ENCODE measurements at places on chromosomes 13 and 19.

DNA sequence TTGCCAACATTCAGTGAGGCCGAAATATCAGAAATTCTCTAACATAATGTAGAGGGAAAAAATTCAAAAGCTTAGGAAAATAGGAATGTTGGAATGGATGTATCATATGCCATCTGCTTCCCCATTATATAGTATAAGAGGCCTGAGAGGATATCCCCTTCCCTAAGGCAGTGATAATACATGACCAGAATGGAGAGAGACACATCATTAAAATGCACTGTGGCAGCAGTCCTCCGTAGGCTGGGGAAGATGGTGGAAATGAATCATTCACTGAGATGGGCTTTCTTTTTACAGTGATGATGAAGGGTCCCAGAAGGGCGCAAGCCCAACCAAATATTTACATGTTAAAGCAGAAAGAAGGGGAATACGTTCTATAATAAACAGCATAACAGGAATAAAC lies 799.1 kb upstream of the SPRY2 start:
- DNase-seq, result no peak

DNA sequence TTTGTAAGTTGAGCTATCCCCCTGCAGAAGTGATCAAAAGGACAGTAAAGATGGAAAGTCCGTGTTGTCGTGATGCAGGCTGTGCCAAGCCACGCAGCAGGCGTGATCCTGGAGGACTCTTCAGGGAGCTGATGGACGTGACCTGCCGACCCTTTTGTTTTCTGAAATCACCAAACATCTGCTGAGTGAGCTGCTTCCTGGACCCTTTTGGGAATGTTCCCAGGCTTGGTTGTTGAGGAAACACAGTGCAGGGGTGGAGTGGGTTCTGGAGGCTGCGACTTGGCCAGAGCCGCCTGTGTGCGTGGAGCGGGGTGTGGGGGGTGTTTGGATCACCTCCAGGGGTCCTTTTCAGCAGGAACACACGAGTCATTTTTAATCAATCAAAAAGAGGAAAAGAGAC lies 15.4 kb upstream of the CPAMD8 start:
- no peak for DNase-seq

DNA sequence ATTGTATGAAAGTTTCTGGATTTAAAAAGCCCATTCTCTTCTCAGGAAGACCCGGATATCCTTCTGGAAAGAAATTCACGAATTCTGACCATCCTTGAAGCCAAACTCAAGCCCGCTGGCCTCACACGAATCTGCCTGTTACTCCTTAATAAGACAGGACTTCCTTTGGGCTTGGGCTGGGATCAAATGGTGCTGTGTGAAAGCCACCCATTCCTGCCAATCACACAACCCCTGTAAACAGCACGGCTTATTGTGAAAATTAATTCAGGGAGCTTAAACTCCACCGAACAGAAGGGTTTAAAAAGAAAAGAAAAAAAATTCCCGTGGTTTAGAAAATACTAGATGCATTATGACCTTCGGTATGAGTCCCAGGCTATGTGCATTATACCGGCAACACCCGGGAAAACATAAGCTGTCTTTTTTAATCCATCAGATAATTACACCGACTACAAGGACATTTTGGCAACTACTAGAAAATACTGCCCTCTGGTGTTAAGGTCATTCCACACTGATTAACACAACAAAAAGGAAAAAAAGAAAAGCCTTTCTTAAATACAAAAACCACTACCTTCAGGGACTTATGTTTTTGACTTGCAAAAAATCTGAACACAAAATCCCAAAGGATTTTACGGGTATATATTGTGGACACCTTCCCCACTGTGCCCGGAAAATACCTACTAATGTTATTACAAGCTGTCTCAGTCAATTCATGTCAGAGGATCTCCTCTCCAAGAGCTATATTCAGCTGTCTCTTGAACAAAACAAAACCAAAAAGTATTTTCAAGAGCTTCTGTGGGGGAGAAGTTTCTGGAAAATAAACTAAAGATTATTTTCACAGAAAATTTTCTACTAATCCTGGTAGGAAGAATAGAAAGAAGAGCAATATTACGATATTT lies 76.0 kb upstream of the LSM14A start:
- DNase-seq, result no peak

DNA sequence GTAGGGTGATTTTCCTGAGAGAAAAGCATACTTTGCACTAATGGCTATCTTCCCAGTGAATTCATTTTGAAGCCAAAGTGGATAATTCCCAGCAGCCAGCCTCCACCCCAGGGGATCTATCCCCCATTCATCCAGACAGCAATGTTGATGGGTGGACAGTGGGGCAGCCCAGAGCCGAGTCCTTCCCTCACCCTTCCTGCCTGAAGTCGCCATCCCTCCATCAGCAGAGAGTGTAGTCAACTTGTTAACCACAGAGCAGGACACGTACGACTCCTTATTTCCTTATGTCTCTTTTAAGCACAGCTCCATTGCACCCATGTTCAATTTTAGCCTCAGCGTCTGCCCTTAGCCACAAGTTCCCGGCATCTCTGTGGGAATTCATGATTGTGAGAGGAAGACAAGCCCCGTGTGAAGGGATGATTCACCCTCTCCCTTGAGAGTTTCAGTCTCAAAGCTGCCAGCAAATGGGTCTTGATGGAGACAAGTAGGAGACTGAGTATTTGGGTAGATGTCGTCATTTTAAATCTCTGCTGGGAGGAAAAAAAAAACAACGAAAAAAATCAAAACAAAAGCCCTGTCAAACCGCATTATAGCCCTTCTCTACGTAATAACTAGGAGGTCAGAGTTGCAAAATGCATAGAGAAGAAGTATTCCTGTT lies 58.3 kb upstream of the MEDAG start:
- no peak for DNase-seq

DNA sequence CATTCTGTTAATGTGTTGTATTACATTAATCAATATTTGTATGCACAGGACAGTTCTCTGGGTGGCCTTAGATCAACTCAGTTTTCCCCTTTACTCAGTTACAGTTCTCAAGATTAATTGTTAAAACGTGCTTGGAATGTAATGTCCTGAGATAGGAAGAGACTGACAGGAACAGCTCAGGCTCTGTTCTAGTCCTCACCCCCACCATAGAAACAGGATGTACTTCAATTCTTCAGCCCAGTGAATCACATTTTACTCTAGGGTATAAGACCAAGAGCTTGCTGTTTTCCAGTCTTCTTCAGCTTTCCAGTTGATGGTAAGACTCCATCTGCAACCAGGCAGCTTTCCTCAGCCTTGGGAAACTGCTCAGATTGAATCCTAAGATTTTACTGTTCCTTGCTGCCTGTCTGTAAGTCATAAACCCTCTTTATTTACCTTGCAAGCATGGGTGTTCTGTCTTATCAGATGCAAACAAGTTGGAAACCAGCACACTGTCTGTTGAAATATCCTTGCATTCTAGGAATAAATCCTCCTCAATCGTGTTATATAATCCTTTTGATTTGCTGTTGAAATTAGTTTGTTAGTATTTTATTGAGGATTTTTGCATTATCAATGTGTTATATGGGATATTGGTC lies 836.9 kb upstream of the PCDH9 start:
- no peak for DNase-seq

- DNase-seq, result no peak
Observed at GRCh38 chr19:51712461-51713081, 11.2 kb downstream of the HAS1 start.

GRCh38 chr19:850221-850978 lies 1.7 kb upstream of the ELANE start:
- DNase-seq, result no peak

DNA sequence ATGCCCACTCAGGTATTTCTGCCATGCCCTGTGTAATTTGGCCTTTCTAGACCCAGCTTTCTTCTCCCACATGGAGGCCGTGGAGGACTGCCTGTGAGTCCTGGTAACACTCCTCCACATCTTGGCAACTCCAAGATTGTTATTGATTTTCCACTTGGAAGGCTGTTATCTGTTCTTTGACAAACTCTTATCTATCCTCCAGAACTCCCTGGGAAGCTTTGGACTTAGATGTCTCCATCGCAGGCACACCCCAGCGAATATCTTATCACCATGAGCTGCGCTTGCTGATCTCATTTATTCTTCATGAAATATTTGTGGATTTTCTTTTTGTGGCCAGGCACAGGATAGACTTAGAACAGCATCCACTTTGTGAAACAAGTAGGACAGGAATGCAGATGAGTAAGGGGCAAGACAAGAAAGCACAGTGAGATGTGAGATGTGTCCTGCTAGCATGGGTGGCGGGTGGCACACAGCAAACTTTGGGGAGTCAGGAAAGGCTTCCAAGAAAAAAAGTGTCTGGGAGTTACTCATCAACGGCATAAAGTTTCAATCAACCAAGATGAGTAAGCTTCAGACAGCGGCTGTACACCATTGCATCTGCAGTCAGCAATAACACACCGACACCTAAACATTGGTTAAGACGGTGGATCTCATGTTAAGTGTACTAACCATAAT lies 84.5 kb upstream of the IRS2 start:
- DNase-seq, result no peak

- no peak for DNase-seq
Observed at GRCh38 chr13:27168906-27169657, 2.5 kb downstream of the USP12 start.

DNA sequence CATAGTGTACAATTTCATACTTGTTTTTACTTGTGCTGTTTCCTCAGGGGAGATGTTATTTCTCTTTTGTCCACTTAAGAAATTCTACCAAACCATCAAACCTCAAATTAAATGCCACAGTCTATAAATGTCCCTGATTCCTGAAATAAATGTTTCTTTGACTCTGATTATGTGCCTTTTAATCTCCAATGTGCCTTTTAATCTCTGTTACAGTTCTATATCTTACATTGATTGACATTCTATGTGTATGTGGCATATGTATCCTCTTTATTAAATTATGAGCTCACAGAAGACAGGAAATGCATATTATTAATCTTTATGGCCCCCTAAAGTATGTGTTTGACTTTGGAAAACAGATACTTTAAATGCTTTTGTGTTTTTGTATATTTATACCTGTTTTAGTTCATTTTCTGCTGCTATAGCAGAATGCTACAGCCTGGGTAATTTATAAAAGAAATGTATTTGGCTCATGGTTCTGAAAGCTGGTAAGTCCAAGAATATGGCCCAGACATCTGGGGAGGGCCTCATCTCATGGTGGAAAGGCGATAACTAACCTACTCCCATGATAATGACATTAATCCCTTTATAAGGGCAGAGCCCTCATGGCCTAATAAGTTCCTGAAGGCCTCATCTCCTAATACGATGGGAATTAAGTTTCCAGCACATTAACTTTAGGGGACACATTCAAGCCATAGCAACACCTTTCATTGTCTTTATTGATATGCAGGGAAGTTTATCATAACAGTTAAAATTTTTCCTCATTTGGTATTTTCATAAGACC lies 403.9 kb downstream of the LIG4 start:
- no peak for DNase-seq

- no peak for DNase-seq
Observed at GRCh38 chr13:45575146-45575829, 40.3 kb downstream of the ERICH6B start.

GRCh38 chr13:23828866-23829265 lies 60.3 kb downstream of the MIPEP start:
- DNase-seq, result no peak

DNA sequence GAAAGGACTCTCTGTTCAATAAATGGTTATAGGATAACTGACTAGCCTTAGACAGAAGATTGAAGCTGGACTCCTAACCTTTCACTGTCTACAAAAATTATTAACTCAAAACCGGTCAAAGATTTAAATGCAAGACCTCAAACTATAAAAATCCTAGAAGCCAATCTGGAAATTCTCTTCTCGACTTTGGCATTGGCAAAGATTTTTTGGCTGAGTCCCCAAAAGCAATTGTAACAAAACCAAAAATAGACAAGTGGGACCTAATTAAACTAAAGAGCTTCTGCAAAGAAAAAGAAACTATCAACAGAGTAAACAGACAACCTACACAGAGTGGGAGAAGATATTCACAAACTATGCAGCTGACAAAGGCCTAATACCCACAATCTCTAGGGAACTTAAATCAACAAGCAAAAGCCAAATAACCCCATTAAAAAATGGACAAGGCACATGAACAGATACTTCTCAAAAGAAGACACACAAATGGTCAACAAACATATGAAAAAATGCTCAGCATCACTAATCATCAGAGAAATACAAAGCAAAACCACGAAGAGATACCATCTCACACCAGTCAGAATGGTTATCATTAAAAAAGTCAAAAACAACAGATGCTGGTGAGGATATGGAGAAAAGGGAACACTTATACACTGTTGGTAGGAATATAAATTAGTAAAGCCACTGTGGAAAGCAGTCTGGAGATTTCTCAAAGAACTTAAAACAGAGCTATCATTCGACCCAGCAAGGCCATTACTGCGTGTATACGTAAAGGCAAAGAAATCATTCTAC lies 266.3 kb downstream of the DNAJC15 start:
- no peak for DNase-seq

DNA sequence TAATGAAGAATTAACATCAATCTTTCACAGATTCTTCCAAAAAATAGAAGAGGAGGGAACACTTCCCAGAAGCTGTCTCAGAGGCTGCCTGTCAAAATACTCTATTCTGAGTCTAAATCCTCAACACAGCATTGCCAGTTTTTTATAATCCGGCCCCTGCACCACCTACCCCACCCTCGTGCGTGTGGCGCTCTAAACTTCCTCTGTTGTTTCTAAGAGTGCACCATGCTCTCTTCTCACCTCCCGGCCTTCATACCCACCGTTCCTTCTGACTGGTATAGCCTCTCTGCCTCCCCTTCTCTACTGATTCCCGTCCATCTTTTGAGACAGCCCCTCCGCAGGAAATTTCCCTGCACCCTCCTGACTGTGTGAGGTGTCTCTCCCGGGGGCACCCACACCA lies 136.8 kb downstream of the KATNAL1 start:
- DNase-seq, result no peak

GRCh38 chr13:67806796-67807195 lies 576.7 kb upstream of the PCDH9 start:
- DNase-seq, result no peak

DNA sequence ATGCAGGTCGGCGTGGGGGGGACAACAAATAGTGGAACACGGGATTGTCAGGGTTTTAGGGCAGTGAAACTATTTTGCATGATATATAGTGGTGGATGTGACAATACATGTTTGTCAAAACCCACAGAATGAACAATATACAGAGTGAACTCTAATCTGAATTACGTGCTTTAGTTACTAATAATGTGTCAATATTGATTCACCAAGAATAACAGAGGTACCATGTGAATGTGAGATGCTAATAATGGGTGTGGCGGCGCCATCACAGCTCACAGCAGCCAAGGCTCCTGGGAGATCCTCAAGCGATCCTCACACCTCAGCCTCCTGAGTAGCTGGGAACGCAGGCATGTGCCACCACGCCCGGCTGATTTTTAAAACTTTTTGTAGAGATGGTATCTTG lies 12.9 kb downstream of the ELAVL1 start:
- no peak for DNase-seq

DNA sequence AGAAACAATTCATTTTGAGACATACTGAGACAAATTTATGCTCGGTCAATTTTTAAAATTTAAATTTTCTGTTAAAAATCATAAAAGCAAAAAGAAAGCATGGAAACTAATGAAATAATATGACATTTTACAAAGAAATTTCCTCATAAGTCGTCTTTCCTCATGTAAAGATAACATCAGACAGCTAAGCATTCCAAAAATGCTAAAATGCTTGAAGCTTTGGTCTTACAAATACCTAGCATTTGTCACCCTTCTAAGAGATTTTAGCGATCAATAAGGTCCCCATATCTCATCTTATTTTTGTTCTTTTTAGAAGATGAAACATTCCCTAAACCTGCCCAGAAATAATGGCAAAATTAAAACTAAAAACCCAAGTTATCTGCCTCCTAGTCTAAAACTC lies 68.5 kb upstream of the FREM2 start:
- no peak for DNase-seq

Data from nucleus accumbens (tissue), 56 donors.